GM13977 (cell line): ENCODE measurements at places on chromosomes 5 and 9.

GRCh38 chr5:74595143-74595925 lies 45.2 kb downstream of the ENC1 start:
- DNase-seq: no peak

DNA sequence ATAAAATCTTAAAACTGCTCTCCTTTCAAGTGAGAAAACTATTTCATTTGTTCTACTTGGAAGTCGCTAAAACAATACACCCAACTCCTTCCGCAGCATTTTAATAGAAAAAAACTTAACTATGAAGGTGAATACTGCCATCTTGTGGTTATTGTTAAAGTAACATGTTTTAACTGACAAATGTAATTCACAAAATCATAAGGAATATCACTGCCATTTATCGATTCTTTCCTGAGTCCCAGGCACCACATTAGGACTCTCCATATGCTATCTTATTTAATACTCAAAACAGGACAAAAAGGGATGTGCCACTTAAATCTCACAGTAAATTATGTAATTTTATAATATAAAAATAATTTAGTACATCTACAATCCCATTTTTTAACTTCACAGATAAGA lies 130.5 kb upstream of the ITGA1 start:
- peak; percentile 30 for DNase-seq

GRCh38 chr5:3030511-3031165 lies 279.2 kb upstream of the IRX2 start:
- DNase-seq: no peak

DNA sequence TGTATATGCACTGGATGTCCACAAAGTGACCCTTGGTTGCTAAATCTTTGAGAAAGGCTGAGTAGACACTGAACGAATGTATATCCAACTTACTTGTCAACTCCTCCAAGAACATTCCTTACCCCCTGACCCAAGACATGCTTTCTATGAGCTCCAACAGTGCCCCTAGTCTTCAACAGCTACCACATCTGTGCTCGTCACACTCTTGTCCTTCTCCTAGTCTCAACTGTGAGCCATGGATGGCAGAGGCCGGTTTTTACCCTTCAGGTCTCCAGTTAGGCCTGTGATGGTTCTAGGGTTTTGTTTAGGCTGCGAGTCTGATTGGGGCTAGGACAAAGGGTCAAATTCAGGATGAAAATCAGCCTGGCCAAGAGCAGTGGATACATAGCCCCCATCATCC lies 19.0 kb upstream of the GPX3 start:
- DNase-seq: no peak

GRCh38 chr5:133331941-133332340 lies 280.1 kb downstream of the HSPA4 start:
- DNase-seq: no peak
